ENCODE measurements at places on chromosomes 4 and X.

DNA sequence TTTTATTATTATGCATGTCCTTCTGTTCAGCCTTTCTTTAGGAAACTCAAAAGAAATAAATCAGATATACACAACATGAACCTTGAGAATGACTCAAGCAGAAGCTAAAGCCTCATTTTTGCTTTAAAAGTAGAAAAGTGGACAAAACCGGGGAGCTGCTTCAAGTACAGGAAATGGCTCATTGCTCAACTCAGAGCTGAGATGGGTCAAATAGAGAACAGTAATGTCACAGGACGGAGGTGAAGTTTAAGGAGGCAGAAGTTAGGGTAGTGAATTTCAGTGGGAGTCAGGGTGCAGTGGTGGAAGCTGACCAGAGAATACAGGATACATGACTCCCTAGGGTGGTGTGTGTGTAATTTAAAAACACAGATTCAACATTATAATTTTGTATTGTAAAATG lies 22.2 kb downstream of the PHKA2 start:
- no peak for DNase-seq

DNA sequence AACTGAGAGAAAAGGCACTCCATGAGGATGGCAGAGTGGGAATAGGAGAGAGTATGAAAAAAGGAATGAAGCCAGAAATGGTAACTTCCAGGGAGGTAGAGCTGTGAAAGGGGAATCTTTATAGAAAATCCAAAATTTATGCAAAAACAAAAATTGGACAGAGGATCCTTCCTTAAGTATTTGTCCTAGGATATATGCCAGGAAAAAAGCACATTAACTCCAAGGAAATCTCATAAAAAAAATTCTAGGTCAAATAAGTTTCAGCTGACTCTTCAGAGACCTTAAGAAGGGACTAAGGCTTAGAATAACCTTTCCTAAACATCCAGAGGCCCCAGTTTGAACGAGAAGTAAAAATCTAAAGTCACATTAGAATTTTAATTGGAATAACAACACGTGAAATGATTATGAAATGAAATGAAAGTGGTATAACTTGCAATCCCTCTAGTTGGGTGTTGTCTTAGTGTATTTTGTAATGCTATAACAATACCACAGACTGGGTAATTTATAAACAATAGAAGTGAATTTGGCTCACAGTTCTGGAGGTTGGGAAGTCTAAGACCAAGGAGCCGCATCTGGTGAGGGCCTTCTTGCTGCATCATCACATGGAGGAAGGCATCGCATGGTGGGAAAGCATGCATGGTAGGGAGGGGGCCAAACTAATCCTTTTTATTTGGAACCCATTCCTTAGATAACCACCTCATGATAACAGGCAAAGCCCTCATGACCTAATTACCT lies 145.4 kb upstream of the RXFP1 start:
- DNase-seq = no peak

DNA sequence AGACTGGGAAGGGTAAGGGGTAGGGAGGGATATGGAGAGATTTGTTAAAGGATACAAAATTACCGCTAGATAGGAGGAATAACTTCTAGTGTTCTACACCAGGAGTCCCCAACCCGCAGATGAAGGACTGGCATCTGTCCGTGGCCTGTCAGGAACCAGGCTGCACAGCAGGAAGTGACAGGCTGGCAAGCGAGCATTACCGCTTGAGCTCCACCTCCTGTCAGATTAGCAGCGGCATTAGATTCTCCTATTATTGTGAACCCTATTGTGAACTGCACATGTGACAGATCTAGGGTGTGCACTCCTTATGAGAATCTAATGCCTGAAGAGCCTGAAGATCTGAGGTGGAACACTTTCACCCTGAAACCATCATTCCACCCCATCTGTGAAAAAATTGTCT lies 27.9 kb upstream of the BBS7 start:
- no peak for DNase-seq

GRCh38 chr4:177451108-177451500 lies 8.9 kb upstream of the AGA start:
- no peak for DNase-seq

- no peak for DNase-seq
These were observed 57.6 kb upstream of the LGI2 start for GRCh38 chr4:25088093-25088952.

DNA sequence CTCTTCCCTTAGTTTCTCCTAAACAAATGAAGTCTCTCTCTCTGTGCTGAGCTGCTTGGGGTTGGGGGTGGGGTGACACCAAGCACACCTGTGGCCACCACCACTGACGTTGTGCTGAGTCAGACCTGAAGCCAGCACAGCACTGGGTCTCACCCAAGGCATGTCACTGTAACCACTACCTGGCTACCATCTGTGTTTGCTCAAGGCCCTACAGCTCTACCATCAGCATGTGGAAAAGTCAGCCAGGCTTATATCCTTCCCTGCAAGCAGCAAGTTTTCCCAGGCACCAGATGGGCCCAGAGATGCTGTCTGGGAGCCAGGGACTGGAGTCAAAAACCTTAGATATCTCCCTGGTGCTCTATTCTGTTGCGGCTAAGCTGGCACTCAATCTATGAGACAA lies 6.9 kb downstream of the CXCL10 start:
- no peak for DNase-seq

GRCh38 chr4:120977435-120977997 lies 55.0 kb upstream of the PRDM5 start:
- no peak for DNase-seq

DNA sequence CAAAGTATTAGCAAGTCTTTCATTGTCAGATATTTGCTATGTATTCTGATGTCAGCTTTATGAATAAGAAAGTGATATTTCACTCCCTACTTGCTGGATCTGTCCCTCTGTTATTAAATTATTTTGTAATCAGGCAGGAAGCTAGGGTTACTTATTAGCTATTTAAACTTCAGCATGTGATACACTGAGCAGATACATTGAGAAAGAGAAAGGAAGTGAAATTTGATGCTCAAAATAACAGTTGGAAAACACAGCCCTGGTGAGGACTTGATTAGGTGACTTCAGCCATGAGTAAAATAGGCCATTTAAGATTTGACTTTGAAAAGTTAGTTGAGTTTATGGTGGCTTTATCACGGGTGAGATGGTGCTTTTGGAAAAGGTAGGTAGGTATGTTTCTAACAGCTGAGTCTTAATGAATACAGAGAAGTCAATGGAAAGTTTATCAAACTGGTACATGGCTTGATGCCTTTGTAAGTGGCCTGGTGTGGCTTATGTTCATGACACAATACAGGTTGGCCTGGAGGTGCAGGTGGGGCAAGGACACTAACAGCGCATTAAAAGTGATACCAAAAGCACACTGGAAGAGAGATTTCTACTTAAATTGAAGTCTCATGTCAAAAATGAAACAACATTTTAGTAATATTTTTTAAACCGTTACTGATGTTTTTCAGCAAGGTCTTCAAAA lies 321.2 kb upstream of the SPOCK3 start:
- no peak for DNase-seq

GRCh38 chr4:113411496-113411938 lies 350.0 kb downstream of the CAMK2D start:
- no peak for DNase-seq

GRCh38 chr4:20253735-20254409 lies 2.2 kb downstream of the SLIT2 start:
- no peak for DNase-seq

DNA sequence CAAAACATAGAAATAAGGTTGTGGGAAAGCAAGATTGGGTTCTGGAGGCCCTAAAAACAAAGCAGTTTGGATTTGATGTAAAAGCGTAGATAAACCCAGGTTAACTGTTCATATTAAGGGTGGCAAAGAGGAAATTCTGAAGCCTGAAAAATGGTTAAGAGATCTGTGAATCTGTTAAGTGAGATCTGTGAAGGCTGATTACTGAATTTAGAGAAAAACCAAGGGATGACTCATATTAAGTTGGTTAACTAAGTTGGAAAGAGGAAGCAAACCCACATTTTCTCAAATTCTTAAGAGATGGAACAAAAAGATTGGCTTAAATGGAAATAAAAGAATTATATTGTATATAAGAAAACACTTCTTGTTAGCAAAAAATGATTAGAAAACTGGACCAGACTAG lies 22.8 kb downstream of the GPAT3 start:
- DNase-seq = no peak

DNA sequence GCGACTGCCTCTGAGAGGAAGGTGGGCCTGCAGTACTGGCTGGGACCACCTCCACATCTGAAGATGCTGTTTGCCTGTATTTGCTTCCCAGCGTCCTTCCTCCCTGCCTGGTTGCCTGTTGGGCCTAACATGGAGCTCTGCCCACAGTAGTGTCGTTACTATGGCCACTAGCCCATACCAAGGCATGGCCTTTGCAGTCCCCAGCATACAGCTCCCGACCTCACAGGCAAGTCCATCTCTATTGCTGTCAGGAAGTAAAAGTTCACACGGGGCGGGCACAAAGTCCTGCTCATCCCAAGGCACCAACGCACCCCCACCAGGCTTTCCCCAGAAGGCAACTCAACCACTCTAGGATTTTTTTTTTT lies 71.6 kb downstream of the MAML3 start:
- no peak for DNase-seq

DNA sequence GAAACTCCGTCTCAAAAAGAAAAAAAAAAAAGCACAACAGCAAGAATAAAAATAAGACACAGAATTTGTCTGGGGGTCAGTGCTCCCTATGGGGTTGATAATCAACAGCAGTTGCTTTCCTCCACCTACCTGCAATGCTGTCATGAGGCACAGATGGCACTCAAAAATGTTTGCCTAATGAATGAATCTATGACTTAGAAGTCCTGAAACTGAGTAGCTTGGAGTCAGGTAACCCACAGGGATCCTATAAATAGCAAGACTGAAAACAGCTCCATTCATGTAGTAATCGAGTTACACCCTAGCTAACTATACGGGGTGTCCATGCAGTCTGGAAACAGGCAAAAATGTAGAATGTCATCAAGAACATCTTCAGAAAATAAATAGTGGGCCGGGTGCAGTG lies 19.8 kb upstream of the DDX3X start:
- DNase-seq = no peak

GRCh38 chr4:148270630-148271029 lies 171.6 kb downstream of the NR3C2 start:
- DNase-seq = no peak

GRCh38 chrX:151742311-151742710 lies 7.8 kb downstream of the CNGA2 start:
- no peak for DNase-seq

DNA sequence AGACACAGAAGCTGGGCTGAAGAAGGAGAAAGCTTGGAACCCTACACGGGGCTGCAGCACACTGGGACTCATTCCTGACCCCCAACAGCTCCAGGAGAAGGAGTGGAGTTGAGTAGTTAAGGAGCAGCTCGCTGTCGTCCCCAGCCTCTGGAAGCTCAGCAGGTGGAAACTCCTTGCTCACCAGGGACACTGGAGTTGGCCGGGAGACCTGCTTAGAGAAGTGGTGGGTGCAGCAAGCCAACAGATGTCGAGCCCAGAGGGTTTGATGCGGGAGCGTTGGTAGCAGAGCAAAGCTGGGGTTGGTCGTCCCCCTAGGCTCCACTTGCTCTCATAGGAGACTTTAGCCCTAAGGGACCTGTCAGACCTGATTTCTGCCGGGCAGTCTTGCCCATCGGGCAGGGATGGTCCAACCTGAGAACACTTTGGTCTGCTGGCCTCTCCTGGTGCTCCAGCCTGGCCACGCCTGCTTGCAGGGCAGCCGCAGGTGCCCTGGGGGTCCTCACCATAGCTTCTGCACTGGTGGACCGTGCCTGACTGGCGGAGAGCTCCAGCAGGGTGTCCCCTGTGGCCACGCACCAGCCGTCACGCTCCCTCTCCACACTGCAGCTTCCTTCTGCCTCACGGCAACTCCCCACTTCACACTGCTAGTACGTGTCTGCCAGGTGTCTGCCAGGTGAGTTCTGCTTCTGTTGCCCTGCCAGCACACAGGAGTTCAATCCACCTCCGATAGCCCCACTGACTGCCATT lies 353.7 kb downstream of the GASK1B start:
- no peak for DNase-seq

- DNase-seq = no peak
These were observed 346.0 kb upstream of the GATB start for GRCh38 chr4:152106781-152107321.

- no peak for DNase-seq
These were observed 6.6 kb upstream of the MAGEB17 start for GRCh38 chrX:16160729-16161128.

DNA sequence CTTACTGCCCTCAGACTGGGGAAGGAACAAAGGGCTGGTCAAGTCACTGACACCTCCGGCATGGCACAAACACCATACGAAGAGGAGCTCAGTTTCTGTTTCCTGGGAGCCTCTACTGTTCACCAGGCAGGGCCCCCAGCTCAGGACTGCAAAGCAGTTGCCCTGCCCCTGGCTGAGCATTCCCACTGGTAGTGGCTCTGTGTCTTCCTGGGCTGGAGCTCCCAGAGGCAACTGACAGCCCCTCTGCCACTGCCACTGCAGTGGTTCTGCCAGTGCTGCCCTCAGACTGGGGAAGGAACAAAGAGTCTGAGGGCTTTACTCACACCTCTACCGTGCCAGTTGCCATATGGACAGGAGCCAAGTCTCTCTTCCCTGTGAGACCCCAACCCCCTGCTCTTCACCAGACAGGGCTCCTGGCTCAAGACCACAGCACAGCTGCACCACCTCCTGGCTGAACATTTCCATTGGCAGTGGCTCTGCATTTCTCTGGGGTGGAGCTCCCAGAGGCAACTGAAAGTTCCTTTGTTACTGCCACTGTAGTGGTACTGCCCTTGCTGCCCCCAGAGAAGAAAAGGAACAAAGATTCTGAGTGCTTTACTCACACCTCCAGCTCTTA lies 67.9 kb downstream of the SMARCA5 start:
- no peak for DNase-seq

DNA sequence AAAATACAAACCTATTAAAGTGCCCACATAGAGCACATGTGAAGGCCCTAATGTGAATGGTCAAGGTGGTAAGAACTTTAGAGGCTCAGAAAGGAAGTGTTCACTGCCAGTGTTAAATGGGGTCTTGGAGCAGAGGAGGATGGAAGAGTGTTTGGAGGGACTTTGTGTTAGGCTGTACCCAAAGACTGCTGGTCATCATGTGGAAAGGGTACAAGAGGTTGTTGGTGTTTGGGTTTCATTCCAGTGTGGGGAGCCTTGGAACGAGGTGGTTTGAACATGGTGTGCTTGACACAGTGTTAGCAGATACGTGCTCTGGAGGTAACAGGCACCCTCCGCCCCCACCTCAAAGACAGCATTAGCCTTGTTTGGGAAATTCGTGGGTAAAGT lies 73.1 kb downstream of the RAPGEF2 start:
- DNase-seq = no peak

DNA sequence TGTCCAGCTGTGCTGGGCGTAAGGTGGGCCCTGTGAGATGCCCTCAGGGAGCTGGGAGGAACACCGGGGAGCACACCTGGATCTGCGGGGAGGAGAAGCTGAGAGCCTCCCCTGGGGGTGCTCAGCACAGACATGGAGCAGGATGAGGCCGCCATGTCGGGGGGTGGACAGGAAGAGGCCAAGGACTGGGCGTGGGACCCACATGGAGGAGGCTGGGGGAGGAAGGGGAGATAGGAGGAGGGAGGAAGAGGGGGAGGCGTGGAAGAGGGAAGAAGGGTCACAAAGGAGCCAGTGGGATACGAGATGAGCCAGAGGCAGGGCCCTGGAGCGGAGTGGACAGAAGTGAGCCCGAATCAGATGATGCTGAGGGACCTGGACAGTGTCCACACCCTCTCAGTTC lies 66.3 kb downstream of the ZFYVE28 start:
- no peak for DNase-seq

GRCh38 chr4:142548491-142548890 lies 297.6 kb downstream of the INPP4B start:
- no peak for DNase-seq
